SW 1271 (cell line): ENCODE measurements at places on chromosomes 16 and 17.

GRCh38 chr16:1293921-1294656, 15.3 kb upstream of the UBE2I start:
- no peak for DNase-seq

DNA sequence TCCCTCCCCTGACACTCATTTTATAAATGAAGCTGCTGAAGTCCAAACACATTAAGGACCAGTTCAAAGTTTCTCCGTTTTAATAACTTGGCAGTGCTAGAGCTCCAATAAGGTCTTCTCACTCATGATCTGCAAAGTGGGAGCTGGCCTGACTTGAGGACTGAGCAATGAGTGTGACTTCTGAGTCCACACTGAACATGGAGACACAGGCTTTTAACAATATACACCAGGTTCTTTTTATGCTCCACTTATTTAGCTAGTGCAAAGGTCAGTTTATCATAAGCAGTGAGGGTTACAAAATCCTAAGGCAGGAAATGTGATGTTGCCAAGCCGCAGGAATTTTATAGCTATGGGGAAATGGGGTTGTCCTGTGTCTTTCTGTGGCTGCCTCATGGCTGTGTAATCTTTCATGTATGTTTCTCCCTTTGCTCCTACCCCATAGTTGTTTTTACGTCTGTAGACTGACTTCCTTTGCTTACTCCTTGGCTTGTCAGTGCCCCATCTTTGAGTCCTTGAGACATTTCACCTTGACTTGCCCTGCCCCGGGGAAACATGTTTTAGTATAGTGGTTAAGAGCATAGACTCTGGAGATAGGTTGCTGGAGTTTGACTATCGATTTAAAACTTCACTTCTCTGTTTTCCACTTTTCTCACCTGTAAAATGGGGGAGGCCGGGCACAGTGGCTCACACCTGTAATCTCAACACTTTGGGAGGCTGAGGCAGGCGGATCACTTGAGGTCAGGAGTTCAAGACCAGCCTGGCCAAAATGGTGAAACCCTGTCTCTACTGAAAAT, 12.2 kb upstream of the MMD start:
- peak; percentile 11 for DNase-seq

DNA sequence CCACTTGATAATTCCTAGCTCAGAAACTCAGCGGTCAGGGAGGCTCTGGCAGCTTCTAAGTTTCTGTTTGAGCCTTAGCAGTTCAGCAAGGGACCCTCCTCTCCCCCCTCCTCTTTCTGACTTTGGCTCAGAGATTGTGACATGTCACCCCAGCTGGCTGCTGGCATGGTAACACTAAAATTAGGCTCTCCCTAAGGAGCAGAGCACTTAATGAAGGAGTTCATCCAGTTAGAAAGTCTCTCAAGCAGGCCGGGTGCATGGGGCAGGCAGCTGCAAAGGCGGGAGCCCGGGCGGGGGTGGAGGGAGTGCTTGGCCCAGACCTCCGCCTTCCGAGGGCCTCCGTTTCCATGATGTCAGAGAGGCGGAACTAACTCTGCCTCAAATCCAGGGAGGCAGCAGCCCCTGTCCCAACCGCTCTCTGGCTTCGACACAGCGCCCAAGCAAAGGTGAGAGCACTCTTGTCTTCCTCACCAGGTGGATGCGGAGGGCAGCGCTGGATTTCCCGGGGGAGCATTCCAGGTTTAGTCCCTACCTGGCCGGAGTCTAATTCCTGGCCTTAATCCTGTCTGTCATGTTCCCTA, 128.0 kb upstream of the PLCG2 start:
- DNase-seq = no peak

GRCh38 chr16:85422196-85422631, 190.9 kb upstream of the GSE1 start:
- DNase-seq = no peak

DNA sequence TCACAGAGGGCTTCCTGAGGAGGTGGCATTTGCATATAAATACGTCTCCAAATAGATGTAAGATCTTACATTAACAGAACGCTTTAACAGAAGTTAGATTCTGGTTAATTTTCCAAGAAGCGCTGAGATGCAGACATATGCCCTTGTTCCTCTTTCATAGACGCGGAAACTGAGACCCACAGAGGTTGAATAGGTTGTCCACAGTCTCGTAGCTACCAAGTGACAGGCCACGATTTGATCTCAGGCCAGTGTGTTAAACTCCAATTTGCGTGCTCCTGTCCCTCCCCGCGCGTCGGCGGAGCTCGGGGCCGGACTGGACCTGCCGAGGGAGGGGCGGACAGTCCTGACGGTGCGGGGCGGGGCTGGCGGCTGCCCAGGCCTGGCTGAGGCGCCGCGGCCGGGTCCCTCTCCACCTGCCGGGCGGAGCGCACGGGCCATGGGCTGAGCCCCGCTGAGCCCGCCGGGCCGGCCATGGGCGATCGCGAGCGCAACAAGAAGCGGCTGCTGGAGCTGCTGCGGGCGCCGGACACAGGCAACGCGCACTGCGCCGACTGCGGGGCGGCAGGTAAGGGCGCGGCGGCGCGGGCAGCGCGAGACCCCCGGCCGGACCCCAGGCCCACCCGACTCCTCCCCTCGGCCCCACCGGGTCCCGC, at the start of gene ADAP2:
TSS of gene ADAP2 (plus strand) at position 402 of the 653 bp plus-strand sequence. CDS start at position 472, 70 bp downstream.
- no peak for DNase-seq

- DNase-seq = no peak
Measured at GRCh38 chr16:11634312-11634711, 33.9 kb upstream of the SNN start.

DNA sequence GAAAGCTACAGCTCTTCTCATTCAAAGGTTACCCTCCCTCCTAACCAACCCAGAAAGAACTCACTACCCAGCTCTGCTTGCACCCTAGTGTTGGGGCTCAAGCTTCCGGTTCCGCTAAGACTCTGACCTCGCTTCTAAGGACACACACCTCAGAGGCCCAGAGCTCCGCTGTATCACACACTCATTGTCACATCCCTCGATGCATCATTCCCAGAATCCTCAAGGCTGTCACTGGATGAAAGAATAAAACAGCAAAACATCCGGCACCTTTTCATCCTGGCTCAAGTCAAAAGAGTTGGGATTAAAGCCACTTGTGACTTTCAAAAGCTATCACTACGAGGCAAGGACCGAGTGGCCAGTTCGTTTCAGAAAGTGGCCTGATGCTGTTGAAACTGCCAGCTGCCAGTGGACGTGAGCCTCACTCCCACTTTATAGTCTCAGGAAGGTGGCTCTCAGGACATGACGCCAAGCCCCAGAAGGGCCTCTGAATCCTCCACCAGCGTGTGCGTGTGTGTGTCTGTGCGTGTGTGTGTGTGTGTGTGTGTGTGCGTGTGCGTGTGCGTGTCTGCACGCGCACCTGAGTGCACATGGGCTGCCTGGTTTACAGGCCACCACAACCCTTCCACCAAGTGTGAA, 29.0 kb downstream of the ZFHX3 start:
- DNase-seq = no peak

DNA sequence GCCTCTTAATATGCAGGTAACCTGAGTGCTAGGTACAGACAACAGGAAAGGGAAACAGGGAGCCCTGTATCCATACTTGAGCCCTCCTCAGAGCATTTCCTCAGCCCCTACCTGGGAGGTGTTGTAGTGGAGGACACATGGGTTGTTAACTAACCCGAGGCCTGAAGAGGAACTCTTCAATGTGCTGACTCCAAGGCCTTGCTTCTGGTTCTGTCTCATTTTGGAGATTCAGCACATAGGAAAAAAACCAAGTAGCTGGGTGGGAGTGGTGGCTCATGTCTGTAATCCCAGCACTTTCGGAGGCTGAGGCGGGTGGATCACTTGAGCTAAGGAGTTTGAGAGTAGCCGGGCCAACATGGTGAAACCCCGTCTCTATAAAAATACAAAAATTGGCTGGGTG, 24.8 kb downstream of the SNX11 start:
- no peak for DNase-seq

- DNase-seq = no peak
Measured at GRCh38 chr16:89562939-89563338, 2.5 kb downstream of the RPL13 start.

DNA sequence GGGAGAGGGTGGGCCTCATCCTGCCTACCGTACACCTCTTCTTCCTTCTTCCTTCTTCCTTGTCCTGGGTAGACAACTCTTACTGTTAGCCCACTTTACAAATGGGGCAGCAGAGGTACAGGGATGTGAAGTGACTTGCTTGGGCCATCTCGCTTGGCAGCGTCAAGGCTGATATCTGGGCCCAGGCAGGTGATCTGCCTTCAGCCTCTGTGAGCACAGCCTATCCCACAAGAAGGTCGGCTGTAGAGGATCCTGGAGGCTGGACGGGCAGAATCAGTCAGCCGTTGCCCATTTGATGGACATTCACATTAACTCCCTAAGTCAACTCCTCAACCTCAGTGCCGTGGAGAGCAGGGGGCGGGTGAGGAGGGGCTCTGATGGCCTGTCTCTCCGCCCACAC, 317.3 kb downstream of the CPPED1 start:
- DNase-seq = no peak

- DNase-seq = no peak
Measured at GRCh38 chr16:80038566-80038965, 438.0 kb upstream of the MAF start.

- no peak for DNase-seq
Measured at GRCh38 chr17:76246080-76247066, 6.1 kb upstream of the RNF157 start.

GRCh38 chr17:4710693-4711634, 532 bp downstream of the ARRB2 start:
- no peak for DNase-seq

GRCh38 chr17:31541559-31541958, 150.1 kb downstream of the RAB11FIP4 start:
- DNase-seq = no peak

DNA sequence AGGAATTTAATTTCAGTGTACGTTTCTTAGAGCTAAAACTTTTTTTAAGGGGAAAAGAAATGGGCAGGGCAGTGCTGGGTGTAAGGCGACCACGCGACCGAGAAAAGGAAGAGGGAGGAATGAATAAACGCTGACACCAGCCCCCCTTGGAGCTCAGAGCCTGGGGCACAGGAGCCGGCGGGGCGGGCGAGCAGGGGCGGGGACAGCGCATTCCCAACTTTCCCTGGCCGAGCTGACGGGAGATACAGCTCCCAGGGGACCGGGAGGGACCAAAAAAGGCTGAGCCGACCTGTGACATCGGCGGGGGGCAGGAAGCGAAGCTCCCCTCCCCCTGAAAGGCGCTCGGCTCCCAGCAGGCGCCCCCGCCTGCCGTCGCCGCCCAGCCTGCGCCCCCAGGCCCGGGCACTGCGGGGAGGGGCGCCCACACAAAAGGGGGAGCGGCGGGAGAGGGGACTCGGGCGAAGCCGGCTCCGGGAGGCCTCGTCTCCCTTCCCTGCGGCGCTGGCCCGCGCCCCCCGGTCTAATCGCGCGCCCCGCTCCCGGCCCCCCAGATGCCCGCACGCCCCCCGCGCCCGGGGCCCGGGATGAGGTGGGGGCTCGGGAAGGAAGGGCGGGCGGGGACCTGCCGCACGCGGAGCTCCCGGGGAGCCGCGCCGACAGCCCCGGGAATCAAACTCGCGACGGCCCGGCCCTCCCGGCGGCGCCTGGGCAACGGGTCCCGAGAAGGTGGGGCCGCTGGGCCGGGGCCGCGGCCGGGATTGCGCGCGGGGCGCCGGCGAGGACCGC, 622 bp downstream of the CUEDC1 start:
- DNase-seq = no peak

GRCh38 chr16:10466861-10467260, 81.0 kb downstream of the ATF7IP2 start:
- DNase-seq = no peak

GRCh38 chr16:10242097-10242496, 59.9 kb upstream of the GRIN2A start:
- no peak for DNase-seq

DNA sequence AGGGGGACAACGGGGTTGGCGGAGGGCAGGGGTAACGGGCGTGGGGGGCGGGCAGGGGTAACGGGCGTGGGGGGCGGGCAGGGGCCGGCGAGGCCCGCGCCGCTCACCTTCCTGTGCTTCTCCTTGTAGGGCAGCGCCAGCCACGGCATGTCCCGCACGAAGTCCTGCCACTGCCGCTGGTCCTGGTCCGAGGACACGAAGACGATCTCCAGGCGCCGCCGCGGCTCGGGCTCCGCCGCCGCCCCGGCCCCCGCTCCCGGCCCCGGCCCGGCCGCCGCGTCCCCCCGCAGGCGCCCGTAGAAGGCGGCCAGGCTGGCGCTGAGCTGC, 401 bp downstream of the NXN start:
- DNase-seq = no peak

DNA sequence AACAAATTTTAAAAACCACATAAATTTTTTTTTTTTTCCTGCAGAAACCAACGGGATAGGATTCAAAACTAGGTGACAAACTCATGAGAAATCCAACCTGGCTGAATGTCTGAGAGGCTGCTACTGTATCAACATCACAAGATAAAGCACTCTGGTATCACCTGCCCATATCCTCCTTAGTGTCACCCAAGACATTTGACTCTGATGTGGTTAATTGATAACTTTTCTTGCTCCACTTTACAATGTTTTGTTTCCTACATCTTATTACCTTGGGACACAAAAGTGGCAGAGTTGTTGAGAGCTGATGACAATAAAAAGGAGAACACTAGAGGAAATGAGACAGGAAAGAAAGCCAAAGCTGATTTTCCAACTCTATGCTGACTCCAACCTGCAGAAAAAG, 4.0 kb upstream of the FBXL20 start:
- DNase-seq = no peak

DNA sequence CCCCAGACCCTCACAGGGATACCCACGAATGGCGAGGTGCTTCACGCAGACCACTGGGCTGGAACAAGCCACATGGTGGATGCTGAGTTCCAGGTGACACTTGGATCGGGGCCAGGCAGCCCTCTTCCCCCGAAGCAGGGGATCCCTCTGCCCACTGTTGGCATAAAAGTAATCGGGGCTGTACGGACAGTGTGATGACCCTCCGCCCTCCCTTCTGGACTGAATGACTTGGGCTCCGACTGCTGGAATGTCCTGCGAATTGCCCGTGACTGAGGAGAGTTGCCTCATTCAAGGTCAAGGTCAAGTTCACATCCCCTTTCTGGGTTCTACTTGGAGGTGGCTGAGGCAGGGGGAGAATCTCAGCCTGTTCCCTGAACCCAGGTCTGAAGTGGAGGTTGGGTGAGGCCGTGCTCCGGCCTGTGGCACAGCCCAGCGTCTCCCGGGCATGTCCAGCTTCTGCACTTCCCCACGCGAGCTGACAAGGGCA, 28.5 kb upstream of the CREBBP start:
- no peak for DNase-seq

DNA sequence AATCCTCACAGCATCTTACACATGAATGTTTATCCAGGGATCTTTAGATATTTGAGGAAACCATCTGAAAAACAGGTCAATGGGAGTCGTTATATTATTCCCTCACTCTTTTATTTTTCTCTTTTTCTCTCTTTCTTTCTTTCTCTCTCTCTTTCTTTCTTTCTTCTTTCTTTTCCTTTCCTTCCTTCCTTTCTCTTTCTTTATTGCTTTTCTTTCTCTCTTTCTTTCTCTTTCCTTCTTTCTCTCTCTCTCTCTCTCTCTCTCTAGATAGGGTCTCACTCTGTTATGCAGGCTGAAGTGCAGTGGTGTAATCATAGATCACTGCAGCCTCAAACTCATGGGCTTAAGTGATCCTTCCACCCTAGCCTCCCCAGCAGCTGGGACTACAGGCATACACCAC, 20.3 kb upstream of the OR4D1 start:
- no peak for DNase-seq
